A549 treated with RU486 at 1 μM for 4 hours (cell line): ENCODE measurements at places on chromosomes 4 and X. TPM values are rescaled to one million over a fixed set of nuclear protein-coding genes. Genes with fewer than 3 reads are reported as not detected.

Gene SCRG1
- not detected in 5 replicates for total RNA-seq

Gene VEGFD
- 0.16 to 0.39 TPM (median 0.23 TPM) in 5 replicates for total RNA-seq

Gene PNMA5
- not detected in 5 replicates for total RNA-seq

Gene LAGE3
- total RNA-seq = 48.7 to 73.2 TPM (median 69.0 TPM) in 5 replicates

Gene ARAP2
- total RNA-seq = 0.17 to 1.5 TPM (median 0.57 TPM) in 5 replicates

Gene SPON2
- 0.20 to 0.58 TPM (median 0.26 TPM) in 5 replicates for total RNA-seq

Gene NUDT10
- 0.31 to 0.62 TPM (median 0.40 TPM) in 5 replicates for total RNA-seq

Gene GPR119
- total RNA-seq = not detected in 5 replicates

Gene DCAF12L1
- total RNA-seq = not detected in 5 replicates

Gene EGFL6
- not detected in 5 replicates for total RNA-seq
